NCI-H1092 (cell line): ENCODE measurements at places on chromosomes 1 and 21.

- DNase-seq, result no peak
Observed at GRCh38 chr1:153745417-153745816, 17.6 kb downstream of the INTS3 start.

DNA sequence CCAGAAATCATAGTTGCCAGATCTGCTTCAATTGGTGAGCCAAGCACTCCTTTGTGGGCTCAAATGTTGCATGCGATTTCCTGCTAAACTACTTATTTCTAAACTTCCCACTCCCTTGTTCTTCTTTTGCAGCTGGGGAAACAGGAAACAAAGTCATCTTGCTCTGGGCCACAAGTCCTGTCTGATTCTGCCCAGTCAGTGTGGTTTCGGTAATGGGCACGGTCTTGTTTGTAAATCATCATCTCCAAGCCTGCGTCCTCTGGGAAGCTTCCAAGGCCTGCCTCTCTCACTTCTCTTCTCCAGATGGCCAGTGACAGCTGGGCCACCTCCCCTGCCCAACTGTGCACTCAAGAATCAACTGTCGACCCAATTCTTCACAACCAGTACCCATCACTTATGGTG is 4.4 kb downstream of the S100A8 start:
- DNase-seq, result no peak

- DNase-seq, result no peak
Observed at GRCh38 chr21:34302521-34302920, 61.3 kb upstream of the KCNE2 start.

GRCh38 chr1:231596337-231596791 is 30.2 kb upstream of the DISC1 start:
- no peak for DNase-seq

DNA sequence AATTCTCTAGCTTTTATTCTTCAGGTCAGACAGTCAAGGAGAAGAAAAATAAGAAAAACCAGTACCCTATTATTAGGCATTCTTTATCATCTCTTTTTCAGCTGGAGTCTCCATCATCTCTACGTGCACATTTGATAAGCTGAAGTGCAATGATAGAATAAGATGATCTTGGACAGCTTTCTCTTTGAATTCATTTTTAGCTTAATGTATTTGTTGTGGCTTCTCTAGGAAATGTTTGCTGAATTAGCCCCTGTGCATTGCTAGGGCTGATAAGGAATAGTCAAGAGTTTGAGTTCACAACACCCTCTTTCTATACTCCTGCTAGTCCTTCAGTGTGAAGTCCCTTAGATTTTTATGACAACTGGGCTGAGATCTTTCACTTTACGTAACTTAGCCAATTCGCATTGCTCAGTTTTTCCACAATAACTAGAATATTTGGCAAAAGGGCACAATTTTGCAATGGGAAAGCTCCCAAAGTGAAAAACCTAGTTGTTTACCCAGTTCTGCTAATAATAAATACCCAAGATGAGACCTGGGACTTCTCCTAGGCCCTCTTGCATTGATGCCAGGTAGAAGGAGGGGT is 7.0 kb upstream of the KCNJ15 start:
- DNase-seq, result no peak

DNA sequence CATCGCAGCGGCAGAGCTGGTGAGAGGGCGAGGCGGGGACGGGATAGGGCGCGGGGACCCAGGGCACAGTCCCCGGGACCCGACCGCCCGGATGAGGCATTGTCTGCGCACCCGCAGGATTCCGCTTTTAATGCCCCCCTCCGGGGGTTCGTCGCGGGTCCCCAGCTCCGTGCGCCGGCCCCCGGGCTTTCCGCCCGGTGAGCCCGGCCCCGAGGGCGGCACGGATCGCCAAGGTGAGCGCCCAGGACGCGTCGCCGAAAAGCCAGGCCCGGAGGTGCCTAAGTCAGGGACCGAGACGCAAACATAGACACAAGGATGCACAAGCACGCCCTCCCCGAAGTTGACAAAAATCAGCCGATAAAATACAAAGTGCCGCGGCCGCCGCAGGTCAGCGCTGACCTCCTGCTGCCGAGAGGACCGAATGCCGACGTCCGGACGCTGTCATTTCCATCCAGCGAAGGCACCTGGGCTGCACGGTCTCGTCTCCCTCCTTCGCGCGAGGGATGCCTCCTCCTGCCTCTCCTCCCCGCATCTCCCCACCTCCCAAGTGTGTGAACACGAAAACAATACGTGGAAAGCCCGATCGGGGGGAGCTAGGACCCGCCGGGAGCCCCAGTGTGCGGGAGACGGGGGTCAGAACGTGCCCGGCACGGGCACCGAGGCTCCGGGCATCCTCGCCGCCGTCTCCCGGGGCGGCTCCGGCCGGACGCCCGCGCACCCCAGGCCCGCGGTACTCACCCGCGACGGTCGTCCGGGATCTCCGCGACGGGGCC is 101.1 kb upstream of the SOD1 start:
- DNase-seq, result peak; percentile 71

- no peak for DNase-seq
Observed at GRCh38 chr1:36457691-36458090, 6.5 kb downstream of the MRPS15 start.

- no peak for DNase-seq
Observed at GRCh38 chr1:20511518-20512428, 3.8 kb upstream of the MUL1 start.

DNA sequence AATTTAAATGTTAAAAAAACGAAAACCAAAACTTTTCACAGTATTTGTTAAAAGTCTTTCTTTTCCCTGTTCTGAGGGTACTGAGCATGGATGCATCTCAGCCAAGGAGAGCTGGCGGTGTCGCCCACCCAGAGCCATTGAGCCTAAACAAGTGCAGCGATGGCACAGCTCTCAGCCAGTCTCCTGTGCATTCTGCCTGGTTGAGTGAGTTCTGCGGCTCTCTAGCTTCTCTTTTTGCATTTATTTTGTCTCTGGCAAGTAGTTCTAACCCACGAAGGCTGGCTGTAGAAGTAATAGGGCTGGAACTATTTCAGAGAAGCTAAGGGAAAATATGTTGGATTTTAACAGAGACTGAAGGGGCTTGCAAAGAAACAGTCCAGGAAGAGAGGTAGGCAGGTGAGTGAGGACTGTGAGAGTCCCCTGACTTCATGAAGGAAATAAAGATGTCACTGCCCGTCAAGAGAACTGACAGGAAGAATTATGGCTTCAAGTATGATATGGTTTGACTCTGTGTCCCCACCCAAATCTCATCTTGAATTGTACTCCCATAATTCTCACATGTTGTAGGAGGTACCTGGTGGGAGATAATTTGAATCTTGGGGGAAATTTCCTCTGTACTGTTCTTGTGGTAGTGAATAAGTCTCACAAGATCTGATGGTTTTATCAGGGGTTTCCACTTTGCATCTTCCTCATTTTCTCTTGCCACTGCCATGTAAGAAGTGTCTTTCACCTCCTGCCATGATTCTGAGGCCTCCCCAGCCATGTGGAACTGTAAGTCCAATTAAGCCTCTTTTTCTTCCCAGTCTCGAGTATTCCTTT is 35.7 kb upstream of the LIN9 start:
- DNase-seq, result no peak
